SJSA1 (cell line): ENCODE measurements at places on chromosomes 7 and 10.

DNA sequence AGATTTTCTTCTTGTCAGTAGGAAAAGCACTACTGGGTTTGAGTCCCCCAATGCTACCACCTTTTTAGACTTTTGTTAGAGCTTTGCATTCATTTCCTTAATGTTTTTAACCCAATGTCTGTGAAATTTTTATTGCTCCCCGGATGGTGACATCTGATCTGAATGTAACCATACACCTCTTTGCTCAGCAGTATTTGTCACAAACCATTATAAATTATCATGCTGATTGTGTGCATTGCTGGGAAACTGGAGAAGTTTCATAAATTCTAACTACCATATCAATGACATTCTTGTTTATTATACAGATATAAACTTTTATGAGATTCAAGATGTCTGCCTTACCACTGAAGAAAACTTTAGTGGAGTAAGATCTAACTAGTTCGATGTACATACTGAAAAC is 8.5 kb downstream of the NRP1 start:
- H3K4me3 ChIP-seq = no peak overlapping the region
- H3K27me3 ChIP-seq = no peaks in the 10 kb centered on the region
- H3K4me1 ChIP-seq = peaks cover 4% of the 10 kb centered on the region
- H3K36me3 ChIP-seq = peaks cover 96% of the 10 kb centered on the region
- DNase-seq = no peak

GRCh38 chr7:134041477-134041876 is 85.7 kb upstream of the LRGUK start:
- no peaks in the 10 kb centered on the region for H3K27me3 ChIP-seq
- H3K4me3 ChIP-seq = no peak overlapping the region
- no peak for DNase-seq
- no peaks in the 10 kb centered on the region for H3K4me1 ChIP-seq

DNA sequence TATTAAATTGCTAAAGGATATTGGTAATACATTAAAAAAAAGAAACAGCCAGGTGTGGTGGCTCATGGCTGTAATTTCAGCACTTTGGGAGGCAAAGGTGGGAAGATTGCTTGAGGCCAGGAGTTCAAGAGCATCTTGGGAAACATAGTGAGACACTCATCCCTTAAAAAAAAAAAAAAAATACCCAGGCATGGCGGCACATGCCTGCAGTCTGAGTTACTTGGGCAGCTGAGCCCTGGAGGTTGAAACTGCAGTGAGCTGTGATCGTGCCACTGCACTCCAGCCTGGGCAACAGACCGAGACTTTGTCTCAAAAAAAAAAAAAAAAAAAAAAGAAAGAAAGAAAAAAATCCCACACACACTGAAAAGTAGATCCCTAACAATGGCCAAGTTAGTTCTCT is 59.7 kb downstream of the MACC1 start:
- no peaks in the 10 kb centered on the region for H3K36me3 ChIP-seq
- no peak for DNase-seq
- no peak overlapping the region for H3K4me3 ChIP-seq
- H3K4me1 ChIP-seq = peaks cover 16% of the 10 kb centered on the region
- H3K27me3 ChIP-seq = no peaks in the 10 kb centered on the region

DNA sequence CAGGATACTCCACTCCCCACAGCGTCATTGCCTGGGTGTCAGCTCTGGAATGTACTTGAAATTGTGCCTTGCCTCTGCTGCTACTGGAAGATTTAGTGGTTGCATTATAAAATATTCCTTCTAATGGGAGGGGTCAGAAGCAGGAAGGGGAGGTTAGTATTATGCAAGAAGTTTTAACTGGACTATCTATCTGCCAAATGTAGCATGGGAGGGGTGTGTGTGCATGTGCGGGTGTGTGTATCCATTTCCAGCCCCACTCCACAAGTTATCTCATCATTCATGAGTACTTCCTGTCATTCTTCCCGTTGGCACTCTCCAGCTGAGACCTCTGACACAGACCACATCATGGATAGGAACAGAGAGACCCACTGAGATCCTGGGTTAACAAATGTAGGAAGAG is 13.4 kb downstream of the MBL2 start:
- H3K27ac ChIP-seq = no peak overlapping the region
- no peaks in the 10 kb centered on the region for H3K4me1 ChIP-seq

GRCh38 chr10:105699504-105699903 is 1058.4 kb downstream of the SORCS3 start:
- H3K27ac ChIP-seq = no peak overlapping the region
- no peaks in the 10 kb centered on the region for H3K27me3 ChIP-seq
- no peak for DNase-seq
- H3K4me1 ChIP-seq = no peaks in the 10 kb centered on the region

- H3K36me3 ChIP-seq = no peaks in the 10 kb centered on the region
- H3K4me1 ChIP-seq = no peaks in the 10 kb centered on the region
- H3K27ac ChIP-seq = no peak overlapping the region
- peaks cover 2% of the 10 kb centered on the region; the same call in 1 of the 2 replicates for H3K27me3 ChIP-seq
- DNase-seq = no peak
These were observed 252.0 kb upstream of the GRB10 start for GRCh38 chr7:51034521-51035264.

GRCh38 chr10:44316187-44316921 is 68.5 kb downstream of the CXCL12 start:
- no peaks in the 10 kb centered on the region for H3K27me3 ChIP-seq
- no peak for DNase-seq
- H3K27ac ChIP-seq = no peak overlapping the region
- H3K4me1 ChIP-seq = no peaks in the 10 kb centered on the region
